MV-4-11 (cell line): ENCODE measurements at places on chromosomes 3 and 15.

- no peak for DNase-seq
Observed at GRCh38 chr15:97986781-97987180, 26.3 kb downstream of the ARRDC4 start.

DNA sequence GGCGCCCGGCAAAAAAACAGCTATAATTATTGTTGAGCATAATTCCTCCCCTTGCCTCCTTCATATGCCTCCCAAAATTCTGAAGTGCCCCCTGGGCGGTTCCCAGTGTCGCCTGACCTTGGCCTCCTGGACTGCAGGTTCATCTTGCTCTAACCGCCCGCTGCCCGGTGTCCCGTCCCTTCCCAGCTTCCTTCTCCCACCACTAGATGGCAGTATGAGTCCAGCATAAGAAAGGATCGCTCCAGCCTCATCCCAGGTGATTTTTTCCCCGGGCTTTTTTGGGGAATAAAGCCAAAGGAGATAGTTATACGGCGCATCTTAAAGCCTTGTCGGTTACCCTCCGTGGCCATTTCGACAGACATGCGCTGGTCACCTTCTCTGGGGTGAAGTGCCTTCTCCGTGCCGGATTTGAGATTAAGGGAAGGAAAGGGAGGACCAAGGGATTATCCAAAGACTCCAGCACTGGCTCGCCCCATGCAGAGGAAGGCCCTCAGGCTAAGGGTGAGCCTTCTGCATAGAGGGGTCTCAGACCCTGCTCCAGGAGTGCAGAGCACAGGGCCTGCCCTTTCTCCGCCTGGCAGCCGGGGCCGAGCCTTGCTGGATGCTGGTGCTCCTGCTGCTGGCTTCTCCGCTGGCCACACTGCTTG, 45.8 kb upstream of the TRA2B start:
- peak; percentile 23 for DNase-seq

GRCh38 chr15:60091157-60091556, 87.0 kb downstream of the FOXB1 start:
- DNase-seq = no peak

DNA sequence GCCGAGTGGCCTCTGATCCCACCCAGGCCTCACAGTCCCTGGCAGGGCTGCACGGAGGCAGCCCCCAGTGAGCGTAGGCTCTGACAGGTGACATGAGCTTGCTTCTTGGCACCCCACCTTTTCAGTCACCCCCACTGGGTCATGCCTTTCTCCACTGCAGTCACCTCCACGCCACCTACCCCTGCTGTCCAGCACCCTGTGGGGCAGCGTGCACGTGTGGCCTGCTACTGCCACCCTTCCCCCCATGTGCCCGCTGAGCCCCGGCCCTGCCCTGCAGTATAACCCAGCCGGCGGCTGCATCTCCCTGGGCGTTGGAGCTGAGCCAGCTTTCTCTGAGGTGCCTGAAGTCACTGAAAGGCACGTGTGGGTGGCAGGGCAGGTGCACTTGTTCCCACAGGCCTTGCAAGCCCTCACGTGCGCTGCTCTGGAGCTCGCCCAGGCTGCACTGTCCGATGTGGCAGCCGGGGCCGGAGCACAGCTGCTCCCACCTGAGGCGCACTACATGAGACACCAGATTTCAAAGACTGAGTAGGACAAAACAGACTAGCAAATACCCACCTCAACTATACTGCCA, 65.6 kb downstream of the NIPA2 start:
- DNase-seq = no peak

- peak; percentile 50 for DNase-seq
Observed at GRCh38 chr3:107753494-107753893, 230.7 kb downstream of the BBX start.

DNA sequence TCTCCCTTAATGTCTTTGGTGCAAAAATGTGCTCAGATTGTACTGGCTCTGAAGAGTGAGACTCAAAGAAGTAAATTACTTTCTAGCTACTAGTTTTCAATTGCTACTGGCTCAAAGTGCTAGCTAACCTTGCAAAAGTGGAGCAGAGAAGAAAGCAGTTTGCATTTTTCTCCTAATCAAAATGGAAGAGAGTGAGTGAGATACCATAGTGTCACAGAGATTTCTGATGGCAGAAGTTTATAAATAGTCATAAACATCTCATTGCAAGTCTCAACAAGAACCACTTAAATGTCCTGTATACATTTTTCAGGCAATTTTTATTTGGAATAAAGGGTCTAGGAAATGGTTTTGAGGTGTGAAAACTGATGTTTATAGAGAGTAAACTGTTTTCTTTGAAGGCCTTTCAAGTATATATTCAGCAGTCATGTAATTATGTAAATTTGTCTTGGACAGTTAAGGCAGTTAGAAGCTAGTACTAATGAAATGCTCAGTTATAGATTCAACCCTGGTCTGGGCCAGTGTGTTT, 237.7 kb upstream of the GOLIM4 start:
- DNase-seq = no peak

GRCh38 chr3:42819351-42819965, 10.2 kb downstream of the ACKR2 start:
- DNase-seq = no peak

DNA sequence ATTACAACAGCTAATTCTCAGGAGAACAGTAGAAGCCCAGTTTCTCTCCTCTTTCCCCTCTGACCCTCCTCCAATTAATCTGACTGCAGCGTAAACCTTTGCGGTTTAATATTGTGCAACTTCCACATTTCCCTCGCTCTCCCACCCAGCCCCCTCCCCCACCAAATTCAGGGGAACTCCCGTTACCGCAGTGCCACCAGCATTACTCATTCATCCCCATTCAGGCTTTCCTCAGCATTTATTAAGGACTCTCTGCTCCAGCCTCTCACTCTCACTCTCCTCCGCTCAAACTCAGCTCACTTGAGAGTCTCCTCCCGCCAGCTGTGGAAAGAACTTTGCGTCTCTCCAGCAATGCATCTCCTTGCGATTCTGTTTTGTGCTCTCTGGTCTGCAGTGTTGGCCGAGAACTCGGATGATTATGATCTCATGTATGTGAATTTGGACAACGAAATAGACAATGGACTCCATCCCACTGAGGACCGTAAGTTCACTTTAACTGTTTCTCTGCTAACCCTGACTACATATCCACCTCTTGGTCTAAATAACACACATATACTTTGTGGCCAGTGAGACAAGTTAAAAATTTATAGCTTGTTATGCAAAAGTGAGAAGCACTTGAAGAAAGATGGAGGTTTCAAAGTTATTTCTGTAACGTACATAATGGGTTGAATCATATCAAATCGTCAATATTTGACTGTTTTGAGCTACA, at the start of gene PTX3:
Gene PTX3, plus strand, starts transcription at position 268 of the 709 bp plus-strand sequence. Its CDS starts 84 bp downstream, at position 352.
- DNase-seq = peak; percentile 77
